DMS79 (cell line): ENCODE measurements at places on chromosomes 11 and 22.

DNA sequence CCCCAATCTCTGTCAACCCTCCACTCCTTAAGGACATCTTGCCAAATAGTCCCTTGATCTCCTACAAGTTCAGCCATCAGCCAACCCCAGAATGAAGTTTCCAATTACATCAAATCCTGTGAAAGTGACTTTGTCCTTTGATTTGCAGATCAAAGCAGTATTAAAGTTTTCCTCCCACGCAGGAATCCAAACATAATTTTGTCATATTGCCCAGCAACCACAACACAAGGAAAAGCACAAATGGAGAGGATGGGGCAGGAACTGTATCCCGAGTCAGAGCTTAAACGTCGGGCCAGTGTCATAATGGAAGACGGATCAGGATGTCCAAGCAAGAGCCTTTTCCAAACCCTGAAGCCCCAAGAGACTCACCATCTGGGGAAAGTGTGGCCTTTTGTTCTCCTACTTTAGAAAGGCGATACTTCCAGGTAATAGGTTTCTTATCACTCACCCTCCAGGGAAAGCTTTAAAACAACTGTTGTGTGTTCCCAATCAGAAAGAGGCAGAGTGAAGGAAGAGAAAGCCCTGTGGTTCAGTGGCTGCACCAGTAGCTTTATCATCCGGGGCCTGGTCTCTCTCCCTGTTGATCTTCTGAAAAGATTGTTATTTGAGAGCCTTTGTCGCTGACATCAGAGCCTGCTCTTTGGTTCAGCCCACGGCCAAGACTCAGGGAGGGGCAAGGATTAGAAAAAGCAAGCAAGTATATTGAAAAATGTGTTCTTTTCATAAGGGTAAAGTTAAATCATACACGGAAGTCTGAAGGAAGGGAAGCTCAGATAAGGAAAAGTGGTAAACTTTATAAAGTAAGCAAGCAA is 41.7 kb downstream of the EXPH5 start:
- DNase-seq = no peak

DNA sequence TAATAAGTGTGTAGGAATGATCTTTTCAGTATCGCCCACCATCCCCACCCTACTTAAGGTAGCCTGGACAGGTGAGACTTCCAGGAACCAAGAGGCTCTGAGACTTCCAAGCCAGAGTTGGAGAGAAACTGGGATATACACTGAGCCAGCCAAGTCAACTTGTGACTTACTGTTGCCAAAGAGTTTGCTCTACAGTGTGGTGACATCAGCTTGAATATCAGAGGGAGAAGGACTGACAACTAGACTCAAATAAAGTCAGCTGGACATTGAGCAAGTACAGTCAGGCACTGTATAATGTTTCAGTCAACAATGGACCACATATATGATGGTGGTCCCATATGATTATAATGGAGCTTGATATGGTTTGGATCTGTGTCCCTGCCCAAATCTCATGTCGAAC is 1.2 kb upstream of the MMP10 start:
- no peak for DNase-seq

- no peak for DNase-seq
These were observed 50.3 kb upstream of the FIBIN start for GRCh38 chr11:26943636-26944035.

DNA sequence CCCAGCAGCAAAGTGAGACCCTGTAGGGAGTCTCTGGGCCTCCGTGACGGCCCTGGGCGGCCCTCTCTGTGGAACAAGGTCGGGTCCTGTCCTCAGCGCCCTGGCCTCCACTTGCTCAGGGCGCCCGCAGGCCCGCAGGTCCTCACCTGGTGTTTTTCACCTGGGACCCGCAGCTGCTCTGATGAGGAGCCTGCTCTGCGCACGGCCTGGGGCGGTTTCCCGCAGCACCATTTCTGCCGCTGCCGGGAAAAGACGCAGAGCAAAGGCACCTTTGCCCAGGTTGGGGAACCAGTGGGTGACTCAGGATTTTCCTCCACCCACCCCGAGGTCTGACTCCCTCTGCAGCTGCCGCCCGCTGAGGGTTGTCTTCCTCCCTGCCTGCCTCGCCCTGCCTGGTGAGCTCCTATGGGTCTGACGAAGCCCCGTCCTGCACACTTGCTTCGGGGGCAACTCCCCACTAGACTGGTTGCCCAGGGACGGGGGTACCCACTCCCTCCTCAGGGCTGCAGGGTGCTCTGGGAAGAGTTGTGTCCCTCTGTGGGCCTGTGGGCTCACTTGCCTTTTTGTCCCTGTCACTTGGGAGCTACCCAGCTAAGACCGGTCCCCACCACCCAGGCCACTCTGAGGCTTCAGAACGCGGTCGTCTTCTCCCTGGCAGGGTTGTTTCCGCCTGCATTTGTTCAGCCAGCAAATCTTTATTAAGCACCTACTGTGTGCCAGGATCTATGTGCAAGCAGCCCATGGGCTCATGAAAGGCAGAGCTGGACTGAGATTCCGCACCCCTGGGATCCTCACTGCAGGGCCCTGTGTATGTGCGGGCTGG is 89.5 kb downstream of the KCNQ1 start:
- DNase-seq = no peak

- no peak for DNase-seq
These were observed 72.1 kb downstream of the RNF169 start for GRCh38 chr11:74820763-74821162.

DNA sequence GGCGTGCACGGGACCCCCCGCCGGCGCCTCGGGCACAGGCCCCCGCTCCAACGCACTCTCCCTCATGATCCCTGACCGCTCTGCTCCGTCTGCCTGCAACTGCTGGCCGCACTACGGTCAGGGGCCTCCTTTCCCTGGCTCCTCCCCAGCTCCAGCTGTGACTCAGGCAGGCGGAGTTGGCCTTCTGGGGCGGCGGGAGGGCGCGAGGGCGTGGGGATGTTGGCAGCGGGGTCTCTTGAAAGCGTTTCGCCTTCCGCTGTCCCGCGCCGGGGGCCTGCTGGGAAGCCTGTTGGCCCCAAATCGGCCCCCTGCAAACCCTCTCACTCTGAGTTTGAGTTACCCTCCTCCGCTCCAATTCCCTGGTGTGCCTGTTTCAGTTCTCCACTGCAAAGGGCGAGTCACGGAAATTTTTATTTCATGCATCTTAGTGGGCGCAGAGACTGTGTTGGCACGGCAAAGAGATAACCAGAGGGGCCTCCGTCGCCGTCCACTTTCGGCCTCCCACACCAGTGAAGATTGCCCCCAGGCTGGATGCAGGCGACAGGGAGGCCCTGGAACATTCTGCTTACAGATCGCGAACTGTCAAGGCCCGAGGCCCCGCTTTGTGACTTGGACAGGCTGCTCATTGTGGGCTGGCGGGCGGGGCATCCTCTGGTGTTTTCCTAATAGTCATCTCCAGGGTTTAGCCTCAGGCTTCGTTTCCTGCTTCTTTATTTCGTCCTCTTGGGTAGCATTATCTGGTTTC is at the start of gene CAVIN3:
TSS of gene CAVIN3 (minus strand) at position 91 of the 745 bp plus-strand sequence. CDS start at position 66, 25 bp downstream.
- DNase-seq = peak; percentile 11

- no peak for DNase-seq
These were observed 766.2 kb upstream of the KIRREL3 start for GRCh38 chr11:127766734-127767133.

DNA sequence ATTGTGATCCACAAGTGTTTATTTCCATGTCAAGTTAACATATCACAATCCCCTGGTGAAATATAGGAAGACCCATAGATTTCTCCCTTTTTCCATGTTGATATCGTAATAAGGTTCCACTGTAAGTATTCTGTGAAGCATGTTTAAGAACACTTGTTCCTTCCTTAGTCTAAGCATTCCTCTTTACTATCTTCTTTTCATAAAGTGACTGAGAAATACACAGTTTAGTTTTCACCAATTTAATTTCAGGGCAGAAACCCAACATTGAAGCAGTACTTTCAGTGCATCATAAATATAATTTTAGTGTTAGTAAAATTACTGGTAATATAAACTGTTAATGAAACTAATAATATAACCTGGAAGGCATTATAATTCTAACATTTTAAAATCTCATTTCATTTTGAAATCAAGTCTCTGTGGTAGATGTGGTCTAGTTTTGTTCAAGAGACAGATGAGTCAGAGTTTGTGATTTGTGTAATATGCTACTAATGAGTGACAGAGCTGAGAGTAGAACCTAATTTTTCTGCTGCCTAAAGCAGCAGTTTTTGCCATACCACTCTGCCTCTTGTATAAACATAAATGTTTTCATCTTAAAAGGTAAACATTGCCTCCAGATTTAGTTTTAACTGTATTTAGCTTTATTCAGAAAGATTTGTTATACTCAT is 79.4 kb downstream of the ATM start:
- DNase-seq = no peak
